ENCODE measurements at places on chromosomes 11 and 22.
A peak's percentile ranks its signal among the peaks of the same experiment; 100 is the strongest.

GRCh38 chr11:126832387-126832786 is 168.2 kb downstream of the KIRREL3 start:
- no peak for DNase-seq

GRCh38 chr22:30979932-30980331 is 10.9 kb downstream of the TUG1 start:
- no peak for DNase-seq

GRCh38 chr11:13786688-13787087 is 118.2 kb downstream of the FAR1 start:
- no peak for DNase-seq

DNA sequence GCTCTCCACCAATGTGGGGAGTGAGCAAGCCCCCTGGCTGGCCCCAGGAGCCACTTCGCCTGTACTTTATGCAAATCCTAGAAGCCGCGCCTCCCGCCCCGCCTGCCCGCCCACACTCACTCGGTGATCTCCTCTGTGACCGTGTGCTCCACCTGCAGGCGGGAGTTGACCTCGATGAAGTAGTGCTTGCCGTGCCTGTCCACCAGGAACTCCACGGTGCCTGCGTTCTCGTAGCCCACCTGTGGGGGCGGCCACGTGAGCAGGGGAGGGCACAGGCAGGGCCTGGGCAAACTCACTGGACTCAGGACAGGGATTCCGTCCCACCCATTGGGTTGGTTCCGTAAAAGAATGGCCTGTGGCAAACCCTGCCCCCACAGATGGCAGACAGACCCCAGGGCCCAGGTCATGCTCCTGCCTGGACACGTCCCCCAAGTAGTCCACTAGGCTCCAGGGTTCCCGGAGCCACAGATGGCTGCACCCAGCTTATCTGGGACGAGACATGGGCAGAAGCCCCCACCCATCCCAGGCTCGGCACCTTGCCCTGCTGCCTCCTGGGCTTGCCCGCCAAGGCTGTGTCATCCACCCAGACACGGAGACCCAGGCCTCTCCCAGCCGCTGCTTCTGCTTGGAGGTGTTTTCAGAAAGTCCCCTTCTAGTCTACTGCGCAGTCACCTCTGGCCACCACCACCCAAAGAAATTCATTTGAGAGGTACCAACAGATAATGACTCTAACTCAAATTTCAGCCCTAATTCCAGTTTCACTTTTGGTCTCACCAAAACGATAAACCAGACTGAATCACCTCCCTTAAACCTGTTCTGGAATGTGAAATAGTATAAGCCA is 12.1 kb downstream of the LRFN4 start:
- DNase-seq, result no peak

GRCh38 chr22:31230871-31231621 is 18.9 kb downstream of the LIMK2 start:
- peak; percentile 35 for DNase-seq

- no peak for DNase-seq
Observed at GRCh38 chr11:72584293-72584938, 89.8 kb downstream of the PDE2A start.

All from hepatic stellate cell (primary cell).